Activated CD4-positive, alpha-beta T cell treated with anti-CD3 and anti-CD28 coated beads, Interleukin-10, Interleukin-2, amounts not matched to agents 100 ng/mL and 50 ng/mL, durations not matched to agents 16 hours and 8 hours (primary cell): ENCODE measurements at places on chromosomes 2 and 18.

GRCh38 chr2:37230581-37230980 is 815 bp downstream of the CEBPZ start:
- DNase-seq, result no peak

GRCh38 chr2:239157269-239157668 is 243.6 kb downstream of the HDAC4 start:
- DNase-seq, result no peak

DNA sequence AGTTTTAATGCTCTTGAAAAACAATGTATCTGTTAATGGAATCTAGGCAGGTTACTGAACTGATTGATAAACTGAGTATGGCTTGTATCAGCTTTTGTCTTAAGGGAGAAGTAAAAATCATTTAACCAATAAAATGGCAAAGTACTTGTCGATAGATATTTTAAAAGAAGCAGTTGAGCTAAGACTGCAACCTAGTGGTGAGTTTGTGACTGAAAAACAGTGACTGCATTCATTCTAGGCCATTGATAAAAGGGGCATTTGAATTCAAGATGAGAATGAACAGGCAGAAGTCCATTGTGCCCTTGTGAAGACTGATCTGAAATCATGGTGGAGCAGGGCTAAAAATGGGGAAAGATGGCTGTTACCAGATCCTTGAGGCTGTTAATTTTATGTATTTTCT is 59.4 kb upstream of the MSTN start:
- DNase-seq, result no peak

DNA sequence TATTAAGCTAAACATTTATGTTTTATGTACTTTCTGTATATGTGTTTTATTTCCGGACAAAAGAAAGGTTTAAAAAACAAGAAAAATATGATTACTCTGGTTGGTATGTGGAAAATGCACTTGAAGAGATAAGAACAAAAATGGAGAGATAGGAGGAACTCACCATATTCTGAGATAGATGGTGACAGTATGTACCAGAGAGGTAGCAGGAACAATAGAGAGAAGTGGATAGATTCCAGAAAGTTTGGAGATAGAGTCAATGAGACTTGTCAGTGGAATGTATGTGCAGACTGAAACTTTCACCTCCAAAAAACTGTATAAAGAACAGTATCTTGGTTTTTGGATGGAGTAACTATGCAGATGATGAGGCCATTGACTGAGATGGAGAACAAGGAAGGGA is 105.6 kb upstream of the FSHR start:
- DNase-seq, result no peak

- no peak for DNase-seq
These were observed 62.6 kb downstream of the CERKL start for GRCh38 chr2:181594322-181594721.

- no peak for DNase-seq
These were observed 61.9 kb upstream of the TTC27 start for GRCh38 chr2:32565902-32566301.

DNA sequence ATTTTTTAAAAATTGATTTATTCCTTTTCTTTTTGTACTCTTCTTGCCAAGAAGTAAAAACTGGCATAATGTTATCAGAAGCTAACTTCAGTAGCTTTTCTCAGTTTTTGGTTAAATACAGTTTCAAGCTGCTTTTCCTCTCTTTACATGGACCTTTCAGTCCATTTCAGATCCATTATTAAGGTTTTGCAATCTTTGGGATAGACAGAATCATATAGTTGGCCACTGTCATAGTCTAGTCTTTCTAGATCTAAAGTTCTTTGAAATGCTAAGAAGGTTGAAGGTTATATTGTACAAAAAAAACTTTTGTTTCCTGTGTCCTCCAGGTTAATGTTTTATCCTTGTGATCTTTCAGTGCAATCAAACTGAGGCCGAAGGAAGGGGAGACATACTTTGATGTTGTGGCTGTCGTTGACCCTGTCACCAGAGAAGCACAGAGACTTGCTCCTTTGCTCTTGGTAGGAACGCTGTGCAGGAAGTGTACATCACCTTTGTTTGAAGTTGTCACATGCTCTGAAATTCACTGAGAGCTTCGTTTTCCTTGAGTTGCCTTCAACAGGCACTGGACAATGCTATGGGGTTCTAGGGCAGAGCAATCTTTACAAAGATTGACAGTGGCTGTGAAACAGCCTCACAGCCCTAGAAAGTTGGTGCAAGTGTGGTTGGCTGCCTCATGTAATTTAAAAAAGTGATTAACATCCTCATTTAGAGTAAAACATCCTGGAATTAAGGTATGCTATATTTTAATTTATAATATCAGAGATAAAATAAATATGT is 79.1 kb downstream of the UGGT1 start:
- DNase-seq, result no peak

GRCh38 chr2:69200107-69200520 is 186.9 kb downstream of the GFPT1 start:
- no peak for DNase-seq

DNA sequence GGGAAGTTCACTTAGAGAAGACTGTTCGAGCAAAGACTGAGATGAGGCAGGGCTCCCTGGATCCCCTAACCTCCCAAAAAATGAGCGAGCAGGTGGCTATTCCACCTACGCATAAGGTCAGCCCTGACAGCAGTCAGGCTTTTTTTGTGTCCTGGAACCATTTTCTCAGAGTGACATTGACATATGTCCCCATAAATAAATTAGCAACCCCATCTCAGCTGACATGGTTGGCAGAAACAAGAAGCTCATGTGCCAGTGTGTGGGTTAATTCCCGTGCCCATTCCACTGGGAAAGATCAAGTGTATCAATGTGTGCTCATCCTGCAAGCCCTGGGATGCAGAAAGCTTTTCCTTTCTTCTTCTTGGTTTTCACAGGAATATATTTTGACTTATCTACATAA is 740.4 kb upstream of the CELF4 start:
- DNase-seq, result no peak

- no peak for DNase-seq
These were observed 503.6 kb upstream of the REG3G start for GRCh38 chr2:78521938-78522337.

- DNase-seq, result no peak
These were observed 48.9 kb upstream of the IL1R2 start for GRCh38 chr2:101942851-101943250.

GRCh38 chr18:48616484-48617255 is 77.8 kb downstream of the CTIF start:
- no peak for DNase-seq

DNA sequence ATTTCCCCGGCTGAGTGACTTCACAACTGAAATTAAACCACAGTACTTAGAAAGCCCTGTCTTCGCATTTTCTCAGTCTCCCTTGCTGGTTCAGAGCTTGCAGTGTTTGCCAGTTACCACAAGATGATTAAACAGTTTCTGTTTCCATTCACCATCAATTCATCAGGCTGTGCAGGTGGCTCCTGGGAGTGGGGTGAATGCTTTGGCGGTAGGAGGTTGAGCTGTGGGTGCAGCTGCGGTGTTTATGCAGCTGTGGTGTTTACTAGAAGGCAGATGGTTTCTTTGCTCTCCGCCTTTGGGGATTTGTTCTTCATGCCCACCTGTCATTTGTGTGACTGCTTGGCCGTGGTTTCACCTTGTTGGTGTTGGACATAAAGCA is 16.1 kb downstream of the ACOXL start:
- DNase-seq, result peak; percentile 94

GRCh38 chr2:70686577-70687460 is 81.2 kb downstream of the ADD2 start:
- peak; percentile 53 for DNase-seq
